ENCODE measurements at places on chromosomes 11 and 22. TPM values are rescaled to one million over a fixed set of nuclear protein-coding genes. Genes with fewer than 3 reads are reported as not detected.
A peak's percentile ranks its signal among the peaks of the same experiment; 100 is the strongest.

Gene AMPD3
- total RNA-seq, result 20.8 TPM

GRCh38 chr11:8408151-8408941, 144.7 kb upstream of the LMO1 start:
- H3K36me3 ChIP-seq, result no peaks in the 10 kb centered on the region
- DNase-seq, result no peak
- no peak overlapping the region for H3K27ac ChIP-seq
- H3K27me3 ChIP-seq, result no peaks in the 10 kb centered on the region
- no peak overlapping the region for H3K4me3 ChIP-seq

DNA sequence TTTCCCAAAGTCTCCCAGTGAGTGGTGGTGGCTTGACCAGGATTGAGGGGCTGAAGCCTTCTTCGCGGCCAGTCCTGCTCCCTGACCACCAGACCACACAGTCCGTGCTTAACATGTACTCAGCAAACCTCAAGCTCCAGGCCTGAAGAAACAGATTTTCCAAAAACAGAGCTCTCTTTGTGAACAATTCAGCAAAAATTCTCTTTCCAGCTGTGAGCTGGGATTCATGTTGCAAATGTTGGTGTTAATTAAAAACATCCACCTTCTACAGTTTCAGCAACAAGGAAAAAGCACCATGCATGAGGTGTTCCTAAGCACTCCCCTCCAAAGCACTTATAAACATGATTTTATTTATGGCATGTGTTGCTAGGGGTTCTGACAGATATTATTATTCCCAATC, 129.5 kb downstream of the ETS1 start:
- no peak overlapping the region for H3K4me3 ChIP-seq
- peaks cover 25% of the 10 kb centered on the region for H3K36me3 ChIP-seq

Gene DRD4
- total RNA-seq, result 1.1 TPM

- no peak overlapping the region for H3K27ac ChIP-seq
- H3K4me3 ChIP-seq, result no peak overlapping the region
- no peaks in the 10 kb centered on the region for H3K4me1 ChIP-seq
- peak; percentile 44 for DNase-seq
- H3K36me3 ChIP-seq, result no peaks in the 10 kb centered on the region
- no peaks in the 10 kb centered on the region for H3K27me3 ChIP-seq
These were observed 21.2 kb upstream of the BLID start for GRCh38 chr11:122137078-122137793.

- no peaks in the 10 kb centered on the region for H3K36me3 ChIP-seq
- H3K4me1 ChIP-seq, result no peaks in the 10 kb centered on the region
- no peaks in the 10 kb centered on the region for H3K27me3 ChIP-seq
- peak overlapping the region; percentile 79 for H3K4me3 ChIP-seq
- DNase-seq, result no peak
These were observed 539 bp upstream of the SLC36A4 start for GRCh38 chr11:93198215-93198845.
